ENCODE measurements at places on chromosomes 5 and 9.

DNA sequence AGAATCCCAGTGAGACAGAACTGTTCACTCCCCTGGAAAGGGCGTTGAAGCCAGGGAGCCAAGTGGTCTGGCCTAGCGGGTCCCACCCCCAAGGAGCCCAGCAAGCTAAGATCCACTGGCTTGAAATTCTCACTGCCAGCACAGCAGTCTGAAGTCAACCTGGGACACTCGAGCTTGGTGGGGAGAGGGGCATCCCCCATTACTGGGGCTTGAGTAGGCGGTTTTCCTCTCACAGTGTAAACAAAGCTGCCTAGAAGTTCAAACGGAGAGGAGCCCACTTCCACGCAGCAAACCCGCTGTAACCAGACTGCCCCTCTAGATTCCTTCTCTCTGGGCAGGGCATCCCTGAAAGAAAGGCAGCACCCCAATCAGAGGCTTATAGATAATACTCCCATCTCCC is 45.1 kb upstream of the PTGER4 start:
- DNase-seq: no peak
- no peaks in the 10 kb centered on the region for H3K27me3 ChIP-seq
- H3K4me1 ChIP-seq: no peaks in the 10 kb centered on the region
- no peak overlapping the region for H3K4me3 ChIP-seq

DNA sequence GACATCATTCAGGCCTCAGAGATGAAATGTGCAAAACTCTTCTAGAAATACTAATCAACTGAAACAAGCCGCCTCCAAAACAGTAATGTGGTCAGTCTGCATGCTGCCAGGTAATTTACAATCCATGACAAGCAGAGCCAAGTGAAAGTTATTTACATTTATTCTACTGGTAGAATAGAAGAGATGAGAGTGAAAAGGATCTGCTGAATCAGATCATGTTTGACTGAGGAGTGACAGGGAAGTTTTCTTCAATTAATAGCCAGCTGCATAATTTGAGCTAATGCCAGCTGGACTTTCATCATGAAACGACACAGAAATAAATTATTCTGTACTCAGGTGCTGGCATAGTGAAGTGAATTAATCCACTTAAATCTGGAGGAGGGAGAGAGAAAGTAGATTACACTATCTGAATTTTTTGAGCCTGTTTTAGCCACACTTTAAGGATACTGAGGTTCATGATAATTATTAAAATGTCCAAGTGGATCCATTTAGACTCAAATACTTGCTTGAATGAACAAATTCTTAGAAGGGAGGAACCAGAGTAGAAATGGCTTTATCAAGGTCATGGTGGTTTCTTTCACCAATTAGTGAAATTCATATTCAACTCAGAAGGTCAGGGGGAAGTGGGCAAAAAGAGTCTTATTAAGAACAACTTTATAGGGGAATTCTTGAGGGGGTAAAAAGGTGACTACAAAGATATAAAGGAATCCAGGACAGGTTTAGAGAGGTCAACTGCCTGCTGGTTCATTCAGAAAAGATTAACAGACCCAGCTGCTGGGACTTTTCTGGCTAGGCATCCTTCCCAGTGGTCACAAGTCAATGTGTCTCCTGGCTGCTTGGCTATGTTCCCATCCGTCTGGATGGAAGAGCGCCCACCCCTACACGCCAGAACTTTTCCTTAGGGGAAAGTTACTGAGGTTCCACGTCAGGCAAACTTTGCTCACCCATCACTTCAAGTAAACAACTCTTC is 350.4 kb downstream of the PDE4D start:
- H3K36me3 ChIP-seq: no peaks in the 10 kb centered on the region
- H3K4me3 ChIP-seq: no peak overlapping the region
- no peaks in the 10 kb centered on the region for H3K4me1 ChIP-seq
- no peak overlapping the region for H3K27ac ChIP-seq
- no peaks in the 10 kb centered on the region for H3K27me3 ChIP-seq

- DNase-seq: no peak
- H3K27me3 ChIP-seq: no peaks in the 10 kb centered on the region
- no peak overlapping the region for H3K4me3 ChIP-seq
These were observed 70.6 kb downstream of the ACTBL2 start for GRCh38 chr5:57411982-57412381.

DNA sequence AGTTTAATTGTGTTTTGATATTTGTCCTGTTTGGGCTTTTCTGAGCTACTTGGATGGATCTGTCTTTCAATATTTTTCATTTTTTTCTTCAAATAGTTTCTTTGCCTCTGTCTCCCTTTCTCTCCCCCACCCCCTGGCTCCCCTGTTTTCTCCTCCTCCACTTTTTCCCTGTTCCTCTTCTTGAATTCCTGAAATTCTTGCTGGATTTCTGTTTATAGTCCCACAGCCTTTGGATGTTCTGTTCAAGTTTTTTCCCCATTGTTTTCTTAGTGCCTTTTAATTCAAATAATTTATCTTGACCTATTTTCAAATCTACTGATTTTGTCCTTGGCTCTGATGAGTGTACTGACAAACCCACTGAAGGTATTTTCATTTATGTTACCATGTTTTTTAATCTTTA is 113.0 kb downstream of the VPS13A start:
- no peaks in the 10 kb centered on the region for H3K36me3 ChIP-seq
- H3K4me1 ChIP-seq: peaks cover 5% of the 10 kb centered on the region
- H3K27ac ChIP-seq: no peak overlapping the region
- no peak overlapping the region for H3K4me3 ChIP-seq
